ENCODE measurements at places on chromosomes 3 and 15.

- DNase-seq: no peak
These were observed 20.3 kb upstream of the CA12 start for GRCh38 chr15:63401714-63402497.

DNA sequence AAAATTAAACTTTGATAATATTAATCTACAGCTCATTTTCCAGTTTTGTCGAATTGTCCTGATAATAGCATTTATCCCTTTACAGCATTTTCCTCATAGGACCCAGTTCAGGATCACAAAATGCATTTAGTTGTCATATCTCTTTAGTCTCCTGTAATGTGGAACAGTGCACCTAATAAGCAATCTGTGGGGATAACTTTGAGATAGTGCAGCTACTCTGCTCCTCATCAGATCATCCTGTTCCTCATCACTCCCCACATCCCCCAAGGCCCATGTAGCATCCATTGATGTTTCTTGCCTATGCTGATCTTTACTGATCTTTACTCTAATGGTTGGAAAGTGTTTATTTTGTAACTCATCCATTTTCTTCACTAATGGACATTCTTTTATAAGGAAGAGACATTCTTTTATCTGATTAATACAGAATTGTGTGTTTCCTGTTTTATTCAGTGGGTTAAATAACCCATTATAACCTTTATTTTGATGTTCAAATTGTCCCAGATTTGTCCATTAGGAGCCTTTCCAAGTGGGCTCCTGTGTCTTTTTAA is 7.5 kb downstream of the RNF111 start:
- DNase-seq: no peak

GRCh38 chr15:52695154-52695553 is 16.0 kb upstream of the ATOSA start:
- DNase-seq: no peak

- DNase-seq: no peak
These were observed 12.4 kb upstream of the MELTF start for GRCh38 chr3:197041875-197042488.

DNA sequence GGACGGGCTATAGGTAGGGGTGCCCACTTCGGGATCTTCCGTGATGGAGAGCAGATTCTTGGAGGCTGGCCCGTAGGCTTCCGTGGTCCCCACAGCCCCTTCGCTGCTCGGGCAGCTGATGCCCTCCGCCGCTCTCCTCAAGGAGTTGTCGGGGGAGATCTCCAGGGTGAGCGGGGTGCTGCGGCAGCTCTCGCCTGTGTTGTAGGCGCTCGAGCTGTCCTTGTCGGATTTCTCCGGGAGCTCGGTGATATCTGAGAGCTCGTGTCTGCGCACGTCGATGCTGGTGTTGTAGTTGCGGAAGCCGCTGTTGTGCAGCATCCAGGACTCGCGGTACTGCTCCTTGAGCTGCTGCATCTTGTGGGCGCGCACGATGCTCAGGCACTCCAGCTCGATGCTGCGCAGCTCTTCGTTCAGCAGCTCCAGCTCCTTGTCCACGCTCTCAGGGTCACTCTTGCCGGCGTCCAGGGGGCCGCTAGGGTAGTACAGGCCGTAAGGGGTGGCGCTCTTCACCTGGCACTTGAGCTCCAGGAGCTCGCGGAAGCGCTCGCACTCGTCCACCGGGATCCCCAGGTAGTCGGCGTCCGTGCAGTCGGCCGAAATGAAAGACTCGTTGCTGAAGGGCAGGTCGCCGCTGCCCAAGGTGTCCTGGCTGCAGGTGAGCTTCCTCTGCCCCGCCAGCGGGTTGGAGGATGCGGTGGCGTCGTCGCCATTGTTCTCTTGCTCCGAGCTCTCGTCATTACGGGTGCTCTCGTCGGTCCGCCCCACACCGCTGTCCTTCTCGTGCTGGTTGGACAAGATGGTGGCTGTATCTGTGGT is 240.4 kb downstream of the PDZRN3 start:
- no peak for DNase-seq

- DNase-seq: no peak
These were observed 74.1 kb upstream of the CHRM5 start for GRCh38 chr15:33894193-33894592.

- no peak for DNase-seq
These were observed 788.2 kb upstream of the ALCAM start for GRCh38 chr3:104578558-104578957.

- no peak for DNase-seq
These were observed 97.3 kb downstream of the CORO2B start for GRCh38 chr15:68676011-68676605.

DNA sequence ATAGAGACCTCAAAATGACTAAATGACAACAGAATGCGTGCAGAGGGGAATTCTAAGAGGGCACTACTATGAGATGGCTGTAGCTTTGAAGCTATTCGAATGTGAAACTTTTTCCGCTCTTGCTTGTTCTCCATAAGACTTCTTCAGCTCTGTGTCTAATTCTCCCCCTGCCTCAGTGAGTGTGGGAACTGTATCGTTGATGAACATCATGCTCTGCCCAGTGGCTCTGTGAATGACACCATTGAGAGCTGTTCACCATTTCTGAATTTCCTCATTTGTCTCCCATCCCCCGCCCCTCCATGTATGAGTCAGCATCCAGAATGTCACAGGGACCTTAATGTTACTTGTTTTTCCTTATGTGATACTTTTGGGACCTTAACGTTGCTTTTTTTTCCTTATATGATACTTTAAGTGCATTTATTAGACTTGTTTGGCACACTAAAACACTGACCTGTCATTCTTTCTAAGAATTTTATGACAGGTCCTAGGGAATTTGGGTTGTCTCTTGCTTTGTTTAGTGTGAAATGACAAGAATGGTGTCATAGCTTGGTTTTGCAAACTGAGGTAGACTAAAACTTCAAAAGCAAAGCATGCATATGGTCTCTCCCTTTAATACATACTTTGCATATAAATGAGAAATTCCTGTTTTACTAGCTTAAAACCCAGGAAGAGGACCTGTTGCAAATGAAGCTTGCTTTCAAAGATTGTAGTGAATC is 99.6 kb downstream of the FNDC3B start:
- DNase-seq: no peak
